SK-N-SH (cell line): ENCODE measurements at places on chromosomes 5 and 9.
A peak's percentile ranks its signal among the peaks of the same experiment; 100 is the strongest.

- no peak for DNase-seq
Observed at GRCh38 chr5:83553000-83553486, 81.5 kb downstream of the VCAN start.

DNA sequence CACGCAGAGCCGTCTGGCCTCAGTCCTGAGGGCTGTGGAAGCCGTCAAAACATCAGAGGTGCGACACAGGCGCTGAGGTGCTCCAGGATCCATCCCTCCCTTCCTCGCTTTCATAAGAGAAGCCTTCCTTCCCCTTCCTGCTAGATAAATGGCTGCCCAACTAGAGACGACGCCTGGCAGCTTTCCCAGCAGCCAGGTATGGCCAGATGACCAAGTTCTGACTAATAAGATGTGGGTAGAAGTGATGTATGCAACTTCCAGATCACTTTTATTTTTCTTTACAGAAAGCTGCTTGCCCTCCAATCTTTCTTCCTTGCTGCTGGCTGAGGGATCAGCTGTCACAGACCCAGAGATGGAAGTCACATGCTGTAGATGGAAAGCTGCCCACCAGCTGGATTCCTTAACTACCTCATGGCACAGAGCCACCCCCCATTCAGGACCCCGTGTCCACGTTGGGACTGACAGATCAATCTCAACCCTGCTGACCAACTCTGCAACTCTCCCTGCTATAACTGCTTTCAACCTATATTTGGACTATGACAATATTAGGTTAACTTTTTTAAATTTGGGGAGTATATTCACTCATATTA is 8.8 kb downstream of the MAPK9 start:
- no peak for DNase-seq

GRCh38 chr5:98110282-98110691 is 663.2 kb upstream of the RGMB start:
- DNase-seq, result peak; percentile 19

DNA sequence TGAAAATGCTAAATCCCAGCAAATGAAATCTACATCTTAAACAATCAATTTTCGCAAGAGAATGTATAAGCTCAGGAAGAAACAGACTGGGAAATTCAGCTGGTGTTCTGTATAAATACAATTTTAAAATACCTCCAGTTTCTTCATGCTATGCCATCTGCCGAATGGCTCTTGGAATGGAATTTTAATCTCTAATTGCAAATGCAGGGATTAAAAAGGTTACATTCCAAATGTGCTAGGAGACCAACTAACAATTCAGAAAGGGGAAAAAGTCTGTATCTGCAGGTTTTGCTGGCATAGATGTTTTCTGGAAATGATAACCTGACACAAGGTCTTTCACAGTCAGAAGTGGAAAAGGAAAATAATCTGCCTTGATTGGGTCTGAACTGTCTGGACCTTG is 379.7 kb downstream of the MAT2B start:
- DNase-seq, result no peak

- DNase-seq, result no peak
Observed at GRCh38 chr9:76744336-76744735, 19.9 kb upstream of the PCA3 start.

GRCh38 chr9:90810691-90811090 is 9.1 kb downstream of the SYK start:
- DNase-seq, result no peak

- DNase-seq, result no peak
Observed at GRCh38 chr5:52802272-52802973, 14.7 kb downstream of the ITGA1 start.

DNA sequence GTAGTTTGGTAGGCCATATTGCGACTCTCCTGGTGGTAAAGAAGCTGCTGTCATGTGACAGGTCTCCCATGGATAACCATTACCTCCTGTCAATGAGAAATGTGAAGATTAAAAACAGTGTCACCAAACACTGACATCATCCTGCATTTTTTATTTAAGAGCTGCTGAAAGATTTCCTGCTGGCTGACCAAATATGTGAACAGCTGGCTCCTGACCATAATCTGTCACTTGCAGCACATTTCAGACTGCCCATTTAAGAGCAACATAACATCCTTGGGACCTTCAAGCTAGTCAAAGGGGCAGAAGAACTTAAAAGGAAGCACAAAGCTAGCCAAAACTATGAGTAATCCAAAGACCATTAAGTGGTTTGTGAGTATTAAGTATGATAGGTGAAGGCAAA is 288.0 kb downstream of the IZUMO3 start:
- DNase-seq, result no peak

GRCh38 chr5:145345511-145346287 is 489.4 kb downstream of the PRELID2 start:
- DNase-seq, result no peak

- no peak for DNase-seq
Observed at GRCh38 chr5:132253452-132254320, 3.8 kb upstream of the PDLIM4 start.

DNA sequence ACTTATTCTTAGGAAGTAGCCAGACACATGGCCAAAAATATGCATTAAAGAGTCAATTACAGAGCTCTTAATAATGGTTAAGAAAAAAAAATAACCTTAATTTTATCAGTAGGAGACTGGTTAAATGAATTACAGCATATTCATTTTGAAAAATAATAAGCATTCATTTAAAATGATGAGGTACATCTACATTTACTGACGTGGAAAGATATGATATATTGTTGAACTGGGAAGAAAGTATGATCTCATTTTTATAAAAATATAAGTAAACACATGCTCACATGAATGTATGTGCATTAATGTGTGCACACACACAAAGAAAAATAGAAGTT is 250.3 kb downstream of the ENC1 start:
- no peak for DNase-seq

- no peak for DNase-seq
Observed at GRCh38 chr9:124352616-124353015, 62.6 kb downstream of the PSMB7 start.

DNA sequence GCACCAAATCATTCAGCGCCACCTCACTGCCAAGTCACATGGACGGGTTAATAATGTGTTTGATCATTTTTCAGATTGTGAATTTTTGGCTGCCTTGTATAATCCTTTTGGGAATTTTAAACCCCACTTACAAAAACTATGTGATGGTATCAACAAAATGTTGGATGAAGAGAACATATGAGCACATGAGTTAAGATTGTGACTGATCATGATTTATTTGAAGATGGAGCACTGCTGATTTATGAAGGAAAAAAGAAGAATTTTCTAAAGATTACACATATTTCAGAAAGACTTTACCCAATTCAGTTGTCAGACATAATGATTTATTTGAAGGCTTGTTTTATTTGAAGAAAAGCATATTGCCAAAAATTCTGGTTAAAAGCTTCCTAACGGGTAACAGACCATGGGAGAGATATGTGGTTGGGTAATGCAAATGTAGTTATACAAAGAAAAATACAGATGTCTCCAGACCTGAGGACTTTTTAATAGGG is 37.4 kb downstream of the TNFAIP8 start:
- DNase-seq, result no peak

DNA sequence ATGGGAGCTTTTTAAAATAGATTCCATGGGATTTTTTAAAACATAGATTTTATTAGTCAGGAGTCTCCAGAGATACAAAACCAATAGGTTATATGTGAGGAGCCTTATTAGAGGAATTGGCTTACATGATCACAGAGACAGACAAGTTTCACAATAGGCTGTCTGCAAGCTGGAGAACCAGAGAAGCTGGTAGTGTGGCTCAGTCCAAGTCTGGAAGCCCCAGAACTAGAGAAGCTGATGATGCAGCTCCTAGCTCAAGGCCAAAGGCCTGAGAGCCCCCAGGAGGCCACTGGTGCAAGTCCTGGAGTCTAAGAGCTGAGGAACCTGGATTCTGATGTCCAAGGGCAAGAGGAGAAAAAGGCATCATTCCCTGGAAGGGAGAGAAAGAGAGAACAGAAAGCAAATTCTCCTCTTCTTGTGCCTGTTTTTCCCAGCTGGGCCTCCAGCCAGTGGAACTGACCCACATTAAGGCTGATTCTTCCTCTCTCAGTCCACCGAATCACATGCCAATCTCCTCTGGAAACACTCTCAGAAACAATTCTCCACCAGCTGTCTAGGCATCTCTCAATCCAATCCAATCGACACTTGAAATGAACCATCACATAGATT is 59.3 kb downstream of the AHRR start:
- no peak for DNase-seq

- no peak for DNase-seq
Observed at GRCh38 chr9:93244510-93245436, 60.8 kb downstream of the WNK2 start.

DNA sequence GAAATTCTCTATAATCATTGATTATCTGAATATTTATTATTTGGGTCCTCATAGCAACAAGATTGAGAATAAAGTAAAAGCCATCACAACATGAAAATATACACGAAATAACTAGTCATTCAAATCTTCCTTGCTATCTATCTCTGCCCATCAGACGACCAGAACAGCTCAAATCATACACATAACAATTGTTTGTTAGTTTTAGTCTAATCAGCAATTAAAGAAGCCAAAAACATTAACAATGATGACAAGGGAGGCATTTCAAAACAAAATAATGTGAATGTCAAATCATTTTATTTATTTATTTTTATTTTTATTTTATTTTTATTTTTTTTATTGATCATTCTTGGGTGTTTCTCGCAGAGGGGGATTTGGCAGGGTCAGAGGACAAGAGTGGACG is 106.0 kb upstream of the BNC2 start:
- no peak for DNase-seq

- no peak for DNase-seq
Observed at GRCh38 chr5:173770637-173771036, 117.5 kb upstream of the CPEB4 start.

DNA sequence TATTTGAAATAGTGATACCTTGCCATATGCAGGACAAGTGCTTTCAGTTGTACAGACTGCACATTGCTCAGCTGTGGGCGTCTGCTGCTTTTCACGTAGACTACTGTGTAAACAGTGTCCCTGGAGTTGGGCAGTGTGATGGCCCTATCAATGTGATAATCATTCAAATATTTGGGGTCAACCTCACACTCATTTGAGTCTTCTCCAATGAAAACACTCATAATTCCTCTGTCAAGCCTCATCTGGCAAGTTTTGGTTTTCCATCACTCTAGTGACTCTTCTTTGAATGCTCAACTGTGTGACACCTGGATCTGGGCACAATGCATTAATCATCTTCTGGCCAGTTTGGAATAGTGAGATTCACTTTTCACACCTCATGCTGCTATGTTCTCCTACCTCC is 64.4 kb downstream of the UGCG start:
- DNase-seq, result no peak

DNA sequence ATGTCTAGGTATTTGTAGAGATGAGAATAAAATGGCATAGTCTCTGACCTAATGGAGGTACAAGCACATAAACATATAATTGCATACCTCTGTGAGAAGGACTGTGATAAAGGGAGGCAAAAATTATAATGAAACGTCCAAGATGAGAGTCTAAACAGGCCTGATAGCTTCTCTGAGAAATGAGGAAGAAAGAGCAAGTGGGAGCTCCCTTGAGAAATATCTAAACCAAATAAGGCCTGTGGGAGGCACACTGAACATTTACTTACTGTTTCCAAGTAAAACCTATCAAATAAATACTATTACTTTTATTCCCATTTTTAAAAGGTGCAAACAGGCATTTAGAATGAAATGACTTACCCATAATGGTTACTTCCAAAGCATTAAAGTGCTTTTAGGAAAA is 125.6 kb upstream of the PAPPA start:
- DNase-seq, result no peak

- DNase-seq, result no peak
Observed at GRCh38 chr5:33829430-33829829, 62.4 kb downstream of the ADAMTS12 start.

GRCh38 chr9:38488156-38488698 is 64.0 kb upstream of the IGFBPL1 start:
- DNase-seq, result no peak

DNA sequence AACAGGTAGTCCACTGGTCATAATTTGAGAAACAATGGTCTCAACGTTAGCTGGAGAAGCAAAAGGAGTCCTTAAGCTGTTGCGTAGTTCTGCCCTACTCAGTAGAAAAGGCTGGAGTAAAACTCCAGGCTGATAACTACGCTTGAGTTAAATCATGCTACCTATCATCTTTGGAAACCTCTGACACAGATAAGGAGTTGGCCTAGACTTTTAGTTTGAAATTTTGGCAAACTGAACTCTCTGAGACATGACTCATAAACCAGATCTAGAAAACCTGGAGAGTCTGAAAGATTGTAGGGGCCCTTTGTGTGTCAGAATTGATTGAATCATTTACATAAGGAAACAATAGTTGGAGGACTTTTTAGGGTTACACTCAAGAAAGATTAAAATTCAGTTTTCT is 26.3 kb downstream of the NMUR2 start:
- DNase-seq, result no peak

- DNase-seq, result no peak
Observed at GRCh38 chr9:83456226-83456625, 82.0 kb downstream of the FRMD3 start.

GRCh38 chr9:121564504-121565260 is 65.0 kb upstream of the GGTA1 start:
- peak; percentile 49 for DNase-seq

DNA sequence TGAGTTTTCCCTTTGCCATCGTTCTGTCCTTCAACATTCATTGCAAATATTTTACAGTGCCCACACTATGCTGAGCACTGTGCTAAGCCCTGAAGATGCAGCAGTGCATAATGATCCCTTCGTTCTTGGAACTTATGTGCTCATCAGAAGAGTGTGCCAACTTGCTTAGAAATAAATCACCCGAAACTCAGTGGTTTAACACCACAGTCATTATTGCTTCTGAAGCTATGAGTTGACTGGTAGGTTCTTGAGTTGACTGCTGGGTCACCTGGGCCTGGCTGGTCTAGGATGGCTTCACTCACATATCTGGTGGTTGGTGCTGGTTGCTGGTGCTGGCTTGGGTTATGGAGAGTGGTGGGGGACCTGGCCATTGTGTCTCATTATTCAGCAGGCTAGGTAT is 20.9 kb downstream of the PCSK5 start:
- DNase-seq, result no peak

DNA sequence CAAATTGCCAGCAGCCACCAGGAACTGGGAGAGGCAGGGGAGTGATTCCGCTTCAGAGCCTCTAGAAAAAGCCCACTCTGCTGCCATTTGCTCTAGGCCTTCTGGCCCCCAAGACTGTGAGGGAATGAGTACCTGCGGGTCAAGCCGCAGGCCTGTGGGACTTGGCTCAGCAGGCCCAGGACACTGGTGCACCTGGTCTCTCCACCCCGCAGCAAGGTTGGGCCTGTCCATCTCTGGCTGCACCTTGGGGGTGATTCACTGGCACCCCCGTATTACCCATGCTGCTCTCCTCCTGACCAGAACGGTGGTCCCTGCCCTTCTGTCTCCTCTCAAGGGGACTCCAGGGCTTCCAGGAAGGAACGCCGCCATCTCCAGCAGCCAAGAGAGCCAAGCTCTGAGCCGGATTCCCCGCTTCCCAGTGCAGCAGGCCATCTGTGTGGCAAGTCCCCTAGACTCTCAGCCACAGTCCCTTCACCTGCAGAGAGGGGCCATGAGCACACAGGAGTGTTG is 78.4 kb upstream of the OLFM1 start:
- DNase-seq, result no peak
